Naive thymus-derived CD8-positive, alpha-beta T cell (primary cell): ENCODE measurements at places on chromosomes 1 and 21. TPM values are rescaled to one million over a fixed set of nuclear protein-coding genes. Genes with fewer than 3 reads are reported as not detected.

The DCLRE1B gene
- 5.2 TPM for total RNA-seq

The LPAR3 gene
- total RNA-seq: 1.4 TPM

The CATSPERE gene
- total RNA-seq: 2.7 TPM

The GPN2 gene
- total RNA-seq: 30.3 TPM

The MMP23B gene
- 3.6 TPM for total RNA-seq

The BMP8B gene
- 0.41 TPM for total RNA-seq

The ANKRD35 gene
- total RNA-seq: not detected

The BPNT1 gene
- total RNA-seq: 16.0 TPM

The FCRL3 gene
- total RNA-seq: 8.6 TPM

The KDF1 gene
- 3.5 TPM for total RNA-seq

The GBP5 gene
- 19.9 TPM for total RNA-seq

The TNFAIP8L2 gene
- 31.5 TPM for total RNA-seq

The LCE6A gene
- total RNA-seq: not detected

The LIN9 gene
- 8.2 TPM for total RNA-seq

The RNASEL gene
- 20.8 TPM for total RNA-seq

The BLACAT1 gene
- total RNA-seq: 0.31 TPM

The CELSR2 gene
- total RNA-seq: 6.8 TPM

- DNase-seq: no peak
Observed at GRCh38 chr1:185561629-185562028, 172.6 kb upstream of the HMCN1 start.

DNA sequence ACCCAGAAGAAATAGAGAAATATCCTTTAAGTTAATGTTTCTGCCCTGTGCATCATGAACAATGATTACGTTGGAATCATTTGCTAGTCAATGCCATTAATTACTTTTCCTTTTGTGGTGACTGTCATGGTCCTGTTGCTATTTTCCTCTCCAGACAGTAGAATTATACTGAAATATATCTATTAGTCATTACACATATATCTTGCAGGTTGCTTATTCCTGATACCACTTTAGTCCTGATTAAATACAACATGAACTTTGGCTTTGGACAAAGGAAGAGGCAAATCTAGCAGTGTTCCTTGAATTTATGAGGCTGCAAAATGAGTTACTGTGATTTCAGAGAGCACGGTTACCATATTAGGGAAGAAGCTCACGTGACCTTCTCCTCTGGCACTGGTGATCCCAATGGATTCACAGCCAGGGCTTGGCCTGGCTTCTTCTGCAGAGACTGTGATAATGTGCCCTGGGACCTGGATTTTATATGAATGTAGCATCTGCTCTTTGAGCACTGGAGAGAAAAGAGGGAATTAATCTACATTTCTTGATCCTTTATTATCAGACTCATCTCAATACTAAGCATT, 12.4 kb upstream of the KRTAP19-8 start:
- no peak for DNase-seq

GRCh38 chr1:203711251-203712007, 53.6 kb upstream of the LAX1 start:
- no peak for DNase-seq

DNA sequence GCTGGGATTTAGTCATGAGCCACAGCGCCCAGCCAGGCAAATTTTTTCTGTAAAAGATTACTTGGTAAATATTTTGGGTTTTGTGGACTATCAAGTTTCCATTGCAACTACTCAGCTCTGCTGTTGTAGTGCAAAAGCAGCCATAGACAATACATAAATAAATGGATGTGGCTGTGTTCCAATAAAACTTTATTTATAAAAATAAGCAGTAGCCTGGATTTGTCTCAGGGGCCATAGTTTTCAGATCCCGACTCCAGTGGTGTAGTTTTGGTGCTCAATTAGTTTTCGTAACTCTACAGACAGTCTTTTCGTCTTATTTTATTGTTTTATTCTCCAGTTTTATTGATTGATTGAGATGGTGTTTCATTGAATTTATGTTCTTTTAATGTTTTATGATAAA, 80.1 kb upstream of the IVNS1ABP start:
- no peak for DNase-seq

- no peak for DNase-seq
Observed at GRCh38 chr1:67784545-67785186, 48.6 kb downstream of the GNG12 start.

DNA sequence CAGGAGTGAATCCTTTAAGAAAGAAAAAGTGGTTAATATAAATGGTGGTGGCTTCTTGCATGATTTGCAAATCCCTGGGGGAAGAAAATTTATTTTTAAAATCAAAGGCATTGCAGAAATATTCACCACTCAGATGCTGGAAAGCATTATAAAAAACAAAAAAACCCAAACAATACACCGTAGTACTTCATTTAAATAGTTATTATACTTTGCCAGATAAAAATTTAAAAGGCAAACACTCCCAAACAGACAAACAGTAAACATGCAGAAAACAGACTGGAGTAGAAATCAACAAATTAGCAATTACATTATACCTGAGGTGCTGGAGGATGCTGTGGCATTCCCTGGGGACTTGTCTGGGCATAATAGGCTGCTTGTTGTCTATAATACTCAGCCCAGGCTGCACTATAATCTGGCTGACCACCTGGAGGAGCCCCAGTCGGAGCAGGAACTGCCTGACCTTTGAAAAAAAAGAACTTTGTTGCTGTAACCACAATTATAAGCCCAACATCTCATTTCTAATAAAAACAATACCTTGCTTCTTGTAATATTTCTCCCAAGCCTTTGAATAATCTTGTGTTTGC, 29.9 kb downstream of the FUBP1 start:
- no peak for DNase-seq

DNA sequence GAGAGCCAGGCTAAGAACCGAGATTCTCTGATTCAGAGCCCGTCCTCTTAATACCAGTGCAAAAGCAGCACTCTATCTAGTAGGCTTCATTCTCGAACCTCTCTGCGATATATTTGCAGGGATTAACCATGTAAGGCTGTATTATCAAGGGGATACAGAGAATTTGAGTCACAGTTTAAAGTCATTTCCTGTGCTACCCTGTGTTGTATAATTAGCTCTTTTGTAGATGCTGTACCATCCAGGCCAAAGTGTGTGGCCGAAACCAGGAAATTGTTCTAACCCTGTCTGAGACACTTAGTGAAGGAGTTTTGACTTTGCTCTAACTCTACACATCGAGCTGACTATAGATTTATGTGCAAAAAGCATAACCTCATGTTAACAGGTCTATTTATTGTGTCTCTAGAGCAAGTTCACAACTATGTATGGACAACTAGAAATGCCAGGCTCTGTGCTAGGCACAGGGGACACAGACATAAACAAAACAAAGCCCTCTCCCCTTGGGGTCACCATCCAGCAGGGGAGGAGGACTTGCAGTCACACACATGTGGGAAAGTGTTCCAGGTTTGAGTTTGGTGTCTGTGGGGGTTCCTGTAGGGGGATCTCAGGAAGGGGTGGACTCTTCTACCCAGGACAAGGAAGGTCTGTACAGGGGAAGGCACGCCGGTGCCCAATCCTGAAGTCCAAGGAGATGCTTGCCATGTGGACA, 182.2 kb downstream of the DHRS3 start:
- DNase-seq: no peak

DNA sequence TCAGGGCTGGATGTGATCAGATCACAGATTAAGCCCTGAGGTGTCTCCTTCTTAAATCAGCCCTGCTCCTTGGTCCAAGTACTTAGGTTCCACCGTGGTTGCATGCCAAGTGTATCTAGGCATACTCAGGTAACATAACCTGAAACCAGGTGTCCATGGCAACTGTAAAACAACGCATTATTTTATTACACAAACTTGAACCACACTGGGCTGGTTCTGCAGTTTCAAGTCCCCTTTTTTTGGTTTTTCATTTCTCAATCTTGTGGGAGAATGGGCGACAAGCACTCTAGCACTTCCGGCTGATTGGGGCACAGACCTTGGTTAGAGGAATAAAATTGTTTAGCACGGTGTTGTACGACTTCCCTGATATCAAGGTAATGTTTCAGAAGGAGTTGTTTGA, 65.2 kb downstream of the GBP6 start:
- DNase-seq: no peak

GRCh38 chr1:108113496-108113895, 86.6 kb downstream of the SLC25A24 start:
- DNase-seq: no peak

DNA sequence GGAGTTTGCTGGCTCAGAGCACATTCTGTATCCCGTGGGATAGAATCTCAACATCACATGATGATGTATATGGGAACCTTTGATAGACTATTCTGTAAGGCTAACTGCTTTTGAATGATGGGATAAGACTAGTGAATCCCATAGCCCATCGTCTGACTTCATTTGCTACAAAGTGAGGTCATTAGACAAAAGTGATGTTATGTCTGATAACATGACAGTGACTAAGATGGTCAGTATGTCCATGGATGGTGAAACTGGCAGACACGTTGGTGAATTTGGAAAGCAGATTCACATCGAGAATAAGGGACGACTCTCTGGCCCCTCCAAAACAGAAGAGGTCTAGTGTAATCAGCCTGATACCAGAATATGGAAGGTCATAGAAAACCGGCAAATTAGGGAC, 108.4 kb downstream of the HHAT start:
- no peak for DNase-seq

- no peak for DNase-seq
Observed at GRCh38 chr1:22114083-22115012, 28.5 kb downstream of the WNT4 start.

GRCh38 chr1:99650773-99651437, 5.0 kb downstream of the PALMD start:
- no peak for DNase-seq

DNA sequence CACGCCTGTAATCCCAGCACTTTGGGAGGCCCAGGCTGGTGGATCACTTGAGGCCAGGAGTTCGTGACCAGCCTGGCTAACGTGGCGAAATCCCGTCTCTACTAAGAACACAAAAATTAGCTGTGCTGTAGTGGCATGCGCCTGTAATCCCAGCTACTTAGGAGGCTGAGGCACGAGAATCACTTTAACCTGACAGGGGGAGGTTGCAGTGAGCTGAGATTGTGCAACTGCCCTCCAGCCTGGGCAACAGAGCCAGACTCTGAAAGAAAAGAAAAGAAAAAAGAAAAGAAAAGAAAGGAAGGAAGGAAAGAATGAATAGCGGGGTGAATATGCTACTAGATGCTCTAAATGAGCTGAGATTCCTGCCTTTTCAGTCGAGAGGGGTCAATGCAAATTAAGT, 7.1 kb downstream of the GFI1 start:
- DNase-seq: no peak

DNA sequence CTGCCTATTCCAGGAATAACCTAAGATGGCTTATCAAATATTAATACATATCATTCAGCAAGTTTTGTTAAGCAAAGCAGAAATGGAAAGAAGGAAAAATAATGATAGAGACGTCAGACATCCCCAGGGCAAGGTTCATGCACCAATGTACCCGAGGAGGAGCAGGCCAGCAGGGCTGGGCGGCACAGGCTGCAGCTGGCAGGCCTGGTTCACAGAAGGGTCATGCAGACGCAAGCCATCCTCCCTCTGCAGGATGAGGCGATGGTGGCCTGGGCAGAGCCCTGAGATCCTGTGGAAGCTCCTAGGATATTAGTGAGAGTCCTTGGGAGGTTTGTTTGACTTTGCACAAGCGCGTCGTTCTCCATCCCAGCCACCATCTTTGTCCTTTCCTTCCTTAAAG, 30.0 kb downstream of the BATF3 start:
- DNase-seq: no peak

GRCh38 chr1:111354584-111354983, 63.9 kb downstream of the CHIA start:
- DNase-seq: no peak

DNA sequence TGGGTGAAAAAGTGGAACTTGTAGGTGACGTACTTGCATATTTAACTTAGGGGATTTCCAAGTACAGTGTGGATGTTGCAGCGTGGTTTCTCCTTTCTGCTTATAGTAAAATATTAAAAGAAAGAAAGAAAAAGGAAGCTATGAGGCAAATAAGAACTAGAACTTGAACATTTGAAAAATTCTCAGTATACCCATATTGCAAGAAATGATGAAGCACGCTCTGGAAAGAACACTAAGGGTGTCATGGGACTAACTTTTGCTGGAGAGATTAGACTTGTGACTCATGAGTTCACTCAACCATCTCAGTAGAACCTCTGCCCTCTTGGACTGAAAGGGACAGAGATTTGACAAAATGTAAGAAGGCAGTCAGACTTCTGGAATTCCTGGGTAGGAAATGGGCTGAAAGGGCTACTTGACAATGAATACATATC, 704.5 kb upstream of the ADGRL4 start:
- DNase-seq: no peak

DNA sequence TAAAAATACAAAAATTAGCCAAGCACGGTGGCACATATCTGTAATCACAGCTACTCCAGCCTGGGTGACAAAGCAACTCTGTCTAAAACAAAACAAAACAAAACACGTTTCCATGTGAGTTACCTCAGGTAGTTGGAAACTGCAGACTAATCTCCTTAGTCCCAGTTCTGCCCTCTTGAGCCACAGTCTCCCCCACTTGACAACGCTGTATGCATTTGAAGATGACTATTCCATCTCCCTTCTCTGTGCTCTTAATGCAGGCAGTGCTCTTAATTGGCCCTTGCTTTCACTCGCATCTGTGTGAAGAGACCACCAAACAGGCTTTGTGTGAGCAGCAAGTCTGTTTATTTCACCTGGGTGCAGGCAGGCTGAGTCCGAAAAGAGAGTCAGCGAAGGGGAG, 19.6 kb upstream of the DHCR24 start:
- no peak for DNase-seq

- DNase-seq: no peak
Observed at GRCh38 chr1:194512345-194512744, 1325.9 kb upstream of the B3GALT2 start.
